ENCODE measurements at places on chromosomes 12 and 14.

DNA sequence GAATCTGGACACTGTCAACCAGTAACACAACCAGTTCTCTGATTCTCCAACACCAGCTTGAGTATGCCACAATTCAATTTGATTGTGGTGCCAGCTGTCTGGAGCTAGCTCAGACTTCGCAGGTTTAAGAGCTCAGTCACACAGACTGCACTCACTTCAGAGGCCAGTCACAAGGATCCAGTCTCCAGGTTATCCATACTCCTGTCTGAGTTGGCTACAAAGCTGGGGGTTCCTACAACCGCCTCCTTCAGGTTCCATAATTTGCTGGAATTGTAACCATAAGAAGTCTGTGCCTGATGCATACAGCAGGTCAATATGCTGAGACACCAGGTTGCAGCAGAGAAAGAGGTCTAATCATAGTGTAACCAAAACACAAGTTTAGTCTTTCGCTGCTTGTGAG is 70.5 kb upstream of the CPSF6 start:
- DNase-seq: no peak

DNA sequence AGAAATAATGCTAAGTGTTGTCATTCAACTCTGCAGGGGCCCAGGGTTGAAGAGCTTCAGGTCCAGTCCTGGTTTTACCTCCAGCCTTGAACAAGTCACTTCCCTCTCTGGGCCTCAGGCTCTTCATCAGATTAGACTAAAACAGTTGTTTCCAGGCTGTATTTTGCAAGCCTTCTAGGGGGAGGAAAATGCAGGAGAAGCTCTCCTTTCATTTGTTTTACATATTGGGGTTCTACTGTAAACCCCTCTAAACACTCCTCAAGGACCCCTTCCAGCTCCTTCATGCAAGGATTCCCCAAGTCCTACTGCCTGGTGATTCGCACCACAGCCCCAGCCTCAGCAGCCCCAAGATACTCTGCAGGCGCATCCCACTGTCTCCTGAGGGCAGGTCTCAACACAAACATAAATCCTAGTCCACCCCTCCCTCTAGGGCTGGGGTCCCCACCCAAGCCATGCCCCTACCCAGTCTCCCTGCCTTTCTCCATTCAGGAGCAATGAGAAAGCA is 2.7 kb downstream of the SDR9C7 start:
- no peak for DNase-seq

DNA sequence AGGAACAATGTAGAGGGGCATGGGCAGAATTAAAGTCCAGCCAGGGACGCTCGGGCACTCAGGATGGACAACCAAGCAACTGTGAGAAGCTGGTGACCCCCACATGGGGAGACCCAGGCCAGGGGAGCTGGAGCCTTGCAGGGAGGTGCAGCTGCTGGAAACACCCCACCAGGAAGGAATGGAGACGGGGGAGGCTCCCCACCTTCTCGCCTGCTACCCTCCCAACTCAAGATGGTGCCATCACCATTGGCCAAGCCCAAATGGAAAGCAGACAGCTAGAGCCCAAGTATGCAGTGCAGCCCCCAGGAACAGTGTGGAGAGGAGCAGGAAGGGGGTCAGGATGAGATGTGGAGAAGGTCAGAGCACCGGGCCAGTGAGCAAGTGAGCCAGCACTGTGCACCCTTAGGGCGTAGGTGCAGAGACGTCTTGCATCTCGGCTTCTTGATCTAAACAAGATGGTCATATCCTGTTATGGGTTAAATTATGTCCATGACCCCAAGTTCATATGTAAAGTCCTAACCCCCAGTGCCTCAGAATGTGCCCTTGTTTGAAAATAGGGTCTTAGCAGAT is 159.5 kb downstream of the RIMBP2 start:
- no peak for DNase-seq

DNA sequence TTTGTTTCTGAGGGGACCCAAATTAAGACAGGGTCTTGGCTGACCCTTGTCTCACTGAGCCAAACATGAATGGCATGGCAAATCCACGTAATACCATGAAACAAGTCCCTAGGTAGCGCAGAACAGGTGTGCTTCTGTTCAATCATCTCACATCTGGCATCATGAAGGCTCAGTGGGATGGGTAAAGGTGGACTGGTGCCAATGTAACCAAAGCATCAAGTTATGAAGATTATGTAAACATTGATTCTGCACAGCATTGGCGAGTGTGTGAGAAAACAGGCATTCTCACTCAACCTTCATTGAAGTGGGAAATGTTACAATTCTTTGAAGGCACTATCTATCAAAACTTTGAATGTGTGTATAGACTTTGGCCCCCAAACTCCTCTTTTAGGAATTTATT is 41.9 kb downstream of the PTGER2 start:
- DNase-seq: no peak

DNA sequence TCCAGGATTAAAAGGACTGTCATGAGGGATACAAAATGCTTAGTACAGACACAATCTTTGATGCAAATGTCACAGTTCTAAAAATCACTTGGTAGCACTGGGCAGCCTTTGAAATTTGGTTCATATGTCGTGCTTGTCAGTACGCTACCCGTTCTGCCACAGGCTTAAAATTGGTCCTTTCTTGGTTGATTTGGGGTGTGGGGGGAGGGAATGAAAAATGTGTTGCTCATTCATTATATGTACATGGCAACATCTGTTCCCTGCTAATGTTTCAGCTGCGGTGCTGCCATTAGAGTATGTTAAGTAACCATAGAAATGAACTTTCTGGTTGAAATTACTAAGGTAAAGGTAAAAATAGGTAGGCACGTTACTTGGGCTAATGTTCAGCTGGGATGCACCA is 155.4 kb upstream of the ARHGAP5 start:
- DNase-seq: no peak

DNA sequence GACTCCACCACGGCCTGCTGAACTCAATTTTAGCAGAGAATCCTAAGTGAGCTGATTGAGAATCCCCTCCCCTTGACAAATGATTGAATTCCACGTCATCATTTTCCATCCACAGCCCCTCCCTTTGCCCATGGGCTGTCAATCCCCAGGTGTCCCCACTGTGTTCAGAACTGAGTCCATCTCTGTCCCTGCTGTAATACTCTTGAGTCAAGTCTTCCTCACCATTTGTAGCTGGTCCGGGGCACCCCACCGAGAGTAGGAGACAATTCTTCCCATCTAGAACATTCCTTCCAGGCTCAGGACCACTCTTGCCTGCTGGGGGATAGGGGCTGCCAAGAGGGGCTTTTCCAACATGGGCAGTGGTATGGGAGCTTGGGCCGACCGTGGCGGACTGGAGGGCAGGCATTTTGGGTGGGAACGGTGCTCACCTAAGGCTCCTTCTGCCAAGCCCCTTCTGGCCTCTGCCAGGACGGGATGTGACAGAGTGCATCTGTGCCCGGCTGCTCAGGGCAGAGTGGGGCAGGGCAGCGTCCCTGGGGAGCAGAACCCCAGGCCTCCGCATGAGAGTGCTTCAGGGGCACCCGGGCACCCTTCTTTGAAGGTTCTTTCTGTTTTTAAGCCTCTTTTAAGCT is 218.1 kb upstream of the RTL1 start:
- no peak for DNase-seq

Measured in hippocampal formation (tissue), 2 donors.